ENCODE measurements at places on chromosomes 7 and 10.

DNA sequence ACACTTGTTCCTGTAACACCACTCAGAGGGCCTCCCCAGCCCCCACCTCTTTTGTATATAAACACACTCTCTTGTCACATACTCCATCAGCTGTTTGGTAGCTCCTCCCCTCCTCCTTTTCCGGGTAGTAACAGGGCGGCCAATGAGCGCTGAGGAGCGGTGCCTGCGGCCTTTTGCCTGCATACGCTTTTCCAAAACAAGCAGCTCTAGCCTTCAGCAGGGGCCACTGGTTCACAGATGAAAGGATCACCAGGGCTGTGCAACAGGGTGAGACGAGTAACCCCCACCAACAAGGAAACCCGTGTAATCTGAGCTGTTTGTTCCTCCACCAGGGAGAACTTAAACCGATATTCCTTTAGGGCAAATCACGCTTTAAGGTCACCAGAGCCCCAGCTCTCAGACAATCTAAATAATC lies 3.9 kb downstream of the UBE2H start:
- peak; percentile 52 for DNase-seq

GRCh38 chr7:104820836-104821535 lies 193.0 kb upstream of the KMT2E start:
- no peak for DNase-seq

GRCh38 chr10:49109669-49110340 lies 5.5 kb downstream of the VSTM4 start:
- DNase-seq = no peak

DNA sequence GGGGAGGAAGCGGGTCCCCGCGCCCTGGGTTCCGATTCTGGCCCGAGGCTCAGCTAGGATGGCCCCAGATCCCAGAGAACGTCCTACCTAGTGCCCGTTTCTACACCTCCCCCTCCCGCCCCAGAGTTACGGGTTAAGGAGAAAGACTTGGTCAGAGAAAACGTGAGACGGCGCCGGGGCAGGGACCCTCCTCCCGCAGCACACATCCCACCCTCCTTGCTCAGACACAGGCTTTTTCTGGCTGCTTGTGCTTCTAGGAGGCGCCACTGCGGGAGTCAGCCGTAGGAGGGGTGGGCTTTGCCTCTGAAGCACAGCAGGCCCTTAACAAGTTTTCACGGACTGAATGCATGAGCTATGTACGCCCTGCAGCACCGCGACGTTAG lies 104.9 kb upstream of the LEP start:
- DNase-seq = no peak

GRCh38 chr7:151468217-151469018 lies 28.5 kb upstream of the CRYGN start:
- DNase-seq = no peak

- no peak for DNase-seq
Observed at GRCh38 chr10:29766753-29767152, 132.0 kb upstream of the SVIL start.

GRCh38 chr10:17788646-17789045 lies 20.5 kb upstream of the MRC1 start:
- DNase-seq = no peak

DNA sequence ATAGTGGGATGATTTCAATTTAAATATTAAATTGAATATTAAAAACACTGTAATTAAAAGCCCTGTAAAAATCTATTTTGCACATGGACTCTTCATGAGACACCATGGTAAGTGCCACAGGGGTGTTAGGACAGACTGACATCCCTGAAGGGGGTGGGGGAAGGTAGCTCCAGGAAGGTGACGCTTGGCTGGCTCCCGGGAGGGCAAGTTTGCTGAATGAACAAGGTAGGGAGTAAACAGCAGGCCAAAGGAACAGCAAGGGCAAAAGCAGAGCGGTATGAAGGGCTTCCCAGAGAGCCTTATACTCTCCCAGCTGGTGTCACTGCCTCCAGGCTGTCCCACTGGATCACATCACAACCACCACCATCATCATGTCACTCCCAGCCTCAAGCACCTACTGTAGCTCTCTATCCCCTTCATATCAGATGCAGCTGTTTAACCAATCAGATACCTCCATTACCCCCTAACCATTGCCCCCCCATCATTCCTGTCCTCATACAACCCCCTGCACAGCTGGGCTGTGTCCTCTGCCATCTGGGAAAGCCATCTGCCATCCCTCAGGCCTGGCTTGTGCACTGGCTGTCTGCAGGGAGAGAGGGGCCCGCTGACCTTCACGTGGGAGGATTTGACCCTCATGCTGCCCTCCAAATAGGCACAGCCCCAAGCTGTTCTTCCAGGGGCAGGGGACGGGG lies 19.5 kb downstream of the HSPA12A start:
- DNase-seq = no peak

DNA sequence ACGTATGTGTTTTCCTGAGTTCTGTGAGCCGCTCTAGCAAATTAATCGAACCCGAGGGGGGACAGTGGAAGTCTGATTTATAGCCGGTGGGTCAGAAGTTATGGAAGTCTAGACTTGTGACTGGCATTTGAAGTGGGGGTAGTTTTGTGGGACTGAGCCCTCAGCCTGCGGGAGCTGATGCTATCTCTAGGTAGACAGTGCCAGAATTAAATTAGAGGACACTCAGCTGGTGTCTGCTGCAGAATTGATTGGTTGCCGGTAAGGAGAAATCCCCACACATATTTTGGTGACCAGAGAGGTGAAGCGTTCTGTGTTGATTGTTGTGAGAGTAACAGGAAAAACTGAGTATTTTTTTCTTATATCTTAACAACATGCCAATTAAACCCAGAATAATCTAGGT lies 143.8 kb upstream of the ADCY1 start:
- no peak for DNase-seq

DNA sequence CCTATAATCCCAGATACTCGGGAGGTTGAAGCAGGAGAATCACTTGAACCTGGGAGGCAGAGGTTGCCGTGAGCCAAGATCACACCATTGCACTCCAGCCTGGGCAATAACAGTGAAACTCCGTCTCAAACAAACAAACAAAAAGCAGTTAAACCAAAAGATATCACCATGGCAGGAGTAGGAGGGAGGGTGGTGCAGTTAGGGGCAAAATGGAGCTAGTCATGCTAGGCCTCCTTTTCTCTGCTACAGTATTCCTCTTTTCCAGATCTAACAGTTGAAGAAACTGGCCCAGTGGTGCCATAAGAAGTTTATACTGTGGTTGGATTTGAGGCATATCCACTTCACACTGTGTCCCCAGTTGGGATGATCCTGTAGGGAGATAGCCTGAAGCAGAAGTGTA lies 261.6 kb downstream of the SKIDA1 start:
- DNase-seq = no peak

GRCh38 chr10:100033766-100034418 lies 24.1 kb upstream of the DNMBP start:
- DNase-seq = no peak

DNA sequence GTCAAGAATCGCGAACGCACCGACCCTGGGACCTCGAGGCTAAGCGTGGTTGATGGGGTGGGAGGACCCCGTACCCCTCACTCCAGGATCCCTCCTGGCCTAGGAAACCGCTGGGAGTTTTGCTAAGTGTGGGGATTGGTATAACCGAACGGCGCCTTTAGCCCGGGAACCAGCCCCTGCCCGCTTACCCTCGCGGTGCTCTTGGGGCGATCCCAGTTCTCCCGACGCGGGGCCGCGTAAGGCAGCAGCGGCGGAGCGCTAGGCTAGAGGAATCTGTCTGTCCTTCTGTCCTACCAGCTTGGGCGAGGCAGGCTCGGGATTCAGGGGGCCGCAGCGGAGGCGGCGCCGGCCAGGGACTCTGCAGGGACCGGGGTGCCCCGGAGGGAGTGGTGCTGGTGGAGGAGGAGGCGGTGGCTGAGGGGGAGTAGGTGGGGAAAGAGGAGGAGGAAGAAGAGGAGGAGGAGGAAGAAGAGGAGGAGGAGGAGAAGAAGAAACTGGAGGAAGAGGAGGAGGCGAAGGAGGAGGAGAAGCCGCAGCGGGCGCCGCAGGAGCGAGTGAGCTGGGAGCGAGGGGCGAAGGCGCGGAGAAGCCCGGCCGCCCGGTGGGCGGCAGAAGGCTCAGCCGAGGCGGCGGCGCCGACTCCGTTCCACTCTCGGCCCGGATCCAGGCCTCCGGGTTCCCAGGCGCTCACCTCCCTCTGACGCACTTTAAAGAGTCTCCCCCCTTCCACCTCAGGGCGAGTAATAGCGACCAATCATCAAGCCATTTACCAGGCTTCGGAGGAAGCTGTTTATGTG lies 439 bp upstream of the EMX2 start:
- DNase-seq = no peak

- DNase-seq = no peak
Observed at GRCh38 chr10:51928162-51928561, 228.8 kb upstream of the CSTF2T start.

- DNase-seq = no peak
Observed at GRCh38 chr7:130867039-130867438, 133.0 kb upstream of the KLF14 start.

- no peak for DNase-seq
Observed at GRCh38 chr7:145534301-145534700, 582.3 kb upstream of the CNTNAP2 start.

DNA sequence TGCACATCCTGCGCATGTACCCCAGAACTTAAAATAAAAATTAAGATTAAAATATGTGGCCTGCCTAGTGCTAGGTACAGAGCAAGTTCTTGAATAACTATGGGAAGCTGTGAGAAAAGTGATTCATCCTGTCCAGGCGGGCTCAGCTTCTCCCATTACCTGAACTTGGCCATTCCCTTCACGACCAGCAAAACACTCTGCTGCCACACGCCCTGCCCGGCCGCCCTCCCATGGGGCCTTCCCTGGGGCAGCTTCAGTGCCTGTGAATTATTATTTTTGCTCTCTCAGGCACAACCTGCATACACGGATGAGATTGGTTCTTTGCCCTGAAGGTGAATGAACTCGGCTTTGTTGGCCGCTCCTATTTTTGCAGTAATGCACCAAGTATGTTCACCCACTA lies 209.2 kb upstream of the SHH start:
- DNase-seq = no peak

GRCh38 chr7:43771128-43771527 lies 12.6 kb downstream of the BLVRA start:
- no peak for DNase-seq

GRCh38 chr7:14765731-14766130 lies 136.8 kb downstream of the DGKB start:
- no peak for DNase-seq

DNA sequence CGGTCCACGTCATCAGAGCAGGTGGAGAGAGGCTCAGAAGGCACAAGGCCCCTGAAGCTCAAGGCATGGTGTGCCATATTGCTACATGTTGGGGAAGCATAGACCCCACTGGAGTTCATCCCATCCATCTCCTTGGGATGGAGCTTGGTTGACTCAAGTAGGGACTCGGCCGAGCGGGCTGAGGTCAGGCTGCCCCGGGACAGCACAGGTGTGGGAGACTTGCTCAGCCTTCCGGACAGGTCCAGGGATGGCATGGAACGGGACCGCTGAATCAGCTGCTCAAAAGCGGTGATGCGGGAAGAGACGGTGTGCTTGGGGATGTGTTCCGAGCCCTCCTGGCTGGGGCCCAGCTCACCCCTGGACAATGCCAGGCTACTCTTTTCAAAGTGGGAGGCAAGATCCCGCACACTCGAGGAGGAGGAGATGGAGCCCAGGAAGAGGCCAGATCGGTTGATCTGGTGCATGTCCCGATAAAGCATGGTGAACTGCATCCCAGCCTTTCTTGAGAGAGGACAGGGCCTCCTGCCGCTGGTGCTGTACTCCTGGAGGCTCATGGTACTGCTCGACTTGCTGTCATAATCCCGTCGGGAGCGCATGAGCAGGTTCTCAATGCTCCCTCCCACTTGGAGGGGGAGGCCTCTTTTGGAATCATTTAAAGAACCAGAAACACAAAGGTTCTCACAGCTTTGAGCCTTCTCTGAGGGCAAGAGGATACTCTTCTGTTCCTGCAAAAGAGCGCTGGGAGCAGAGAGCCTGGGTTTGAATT lies 65.6 kb upstream of the PDLIM1 start:
- DNase-seq = no peak

DNA sequence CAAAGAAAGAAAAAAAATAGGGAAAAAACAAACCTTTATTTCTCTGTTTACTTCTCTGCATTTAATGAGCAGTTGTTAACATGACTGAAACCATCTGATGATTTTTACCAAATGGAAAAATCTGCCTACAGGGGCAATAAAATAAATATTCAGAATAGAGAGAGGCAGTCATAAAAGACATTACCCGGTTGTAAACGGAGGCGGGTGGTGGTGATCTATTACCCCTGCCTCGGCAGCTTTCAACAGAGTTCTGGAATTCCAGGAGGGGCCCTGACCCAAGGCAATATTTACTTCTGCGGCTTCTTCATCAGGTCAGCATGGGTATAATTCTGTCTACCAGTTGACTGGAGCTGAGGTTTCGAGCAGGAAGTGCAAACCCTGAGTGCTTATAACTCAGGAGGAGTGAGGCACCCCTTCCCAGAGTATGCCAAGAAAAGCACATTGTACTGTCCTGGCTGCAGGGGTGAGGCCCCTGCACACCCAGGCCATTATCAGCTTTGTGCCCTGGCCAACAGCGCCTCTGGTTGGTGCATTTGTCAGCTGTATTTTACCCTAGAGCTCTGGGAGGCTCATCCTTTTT lies 8.2 kb upstream of the CXCL12 start:
- no peak for DNase-seq

GRCh38 chr10:110643653-110644597 lies at the start of gene RBM20:
TSS of gene RBM20 (plus strand) at chr10:110644336. CDS start at chr10:110644455, 119 bp downstream.
- DNase-seq = no peak

GRCh38 chr10:132058111-132058745 lies 7.5 kb upstream of the JAKMIP3 start:
- DNase-seq = no peak

- no peak for DNase-seq
Observed at GRCh38 chr7:134378562-134378961, 61.8 kb upstream of the SLC35B4 start.

- peak; percentile 15 for DNase-seq
Observed at GRCh38 chr7:44257618-44258422, 57.0 kb downstream of the YKT6 start.

DNA sequence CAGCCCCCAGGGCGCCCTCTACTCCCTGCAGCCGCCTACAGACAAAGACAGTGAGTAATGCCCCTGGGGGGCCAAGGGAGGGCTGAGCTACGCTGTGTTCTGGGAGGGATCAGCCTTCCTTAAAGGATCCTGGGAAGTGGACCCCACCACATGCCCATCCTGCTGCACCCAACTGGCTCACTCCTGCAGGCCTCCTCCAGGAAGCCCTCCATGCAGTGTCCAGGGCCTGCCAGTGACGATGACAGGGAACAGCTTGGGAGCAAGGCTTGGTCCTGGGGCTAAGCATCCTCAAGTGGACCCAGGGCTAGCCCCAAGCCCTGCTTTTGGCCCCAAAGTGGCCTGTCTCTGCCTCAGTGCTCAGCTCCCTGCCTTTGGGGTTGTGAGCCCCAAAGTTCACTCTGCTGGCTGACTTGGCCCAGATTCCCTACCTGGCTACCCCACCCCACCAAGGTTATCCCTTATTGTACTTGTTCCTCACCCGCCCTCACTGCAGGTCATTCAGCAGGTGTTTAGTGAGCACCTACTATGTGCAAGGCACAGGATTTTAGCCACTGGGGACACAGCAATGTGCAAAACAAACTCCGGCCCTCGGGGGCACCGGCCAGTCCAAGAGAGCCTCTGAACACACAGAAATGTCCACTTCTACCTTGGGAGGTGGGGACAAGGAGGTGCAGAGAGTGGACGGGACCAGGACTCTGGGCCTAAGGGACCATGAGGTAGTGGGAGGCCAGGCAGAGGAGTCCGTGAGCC lies 83.5 kb downstream of the MYL10 start:
- no peak for DNase-seq
